Right hindlimb (tissue), 1 donor: ENCODE measurements at places on chromosomes 13 and 19.

DNA sequence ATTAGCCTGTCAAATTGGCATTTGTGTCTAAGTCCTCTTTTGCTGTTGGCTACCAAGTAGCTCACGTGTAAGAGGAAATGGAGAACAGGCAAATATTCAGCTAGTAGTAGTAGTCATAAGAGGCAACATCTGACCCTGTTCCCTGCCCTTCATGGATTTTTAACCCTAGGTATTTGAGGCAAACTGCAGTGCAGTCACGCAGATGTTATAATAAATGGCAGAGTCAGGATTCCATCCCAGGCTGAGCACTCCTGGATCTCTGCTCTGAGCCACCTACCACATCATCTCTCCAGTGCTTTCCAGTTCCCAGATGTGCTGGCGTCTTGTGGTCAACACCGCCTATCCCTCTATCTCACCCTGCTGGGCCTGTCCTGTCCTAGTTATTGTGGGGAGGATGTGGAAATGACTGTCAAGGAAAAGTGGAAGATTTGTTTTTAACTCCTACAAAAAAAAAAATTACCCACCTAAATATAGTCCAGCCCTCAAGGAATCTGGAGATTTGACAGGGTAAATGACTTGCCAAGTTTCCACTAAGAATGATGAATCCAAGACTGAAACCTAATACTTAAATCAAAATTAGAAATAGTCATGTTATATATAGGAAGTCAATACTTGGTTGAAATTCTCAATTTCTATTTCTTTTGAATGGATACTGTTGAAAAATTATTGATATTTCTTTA, 322.9 kb downstream of the GPC6 start:
- peak; percentile 19 for DNase-seq

DNA sequence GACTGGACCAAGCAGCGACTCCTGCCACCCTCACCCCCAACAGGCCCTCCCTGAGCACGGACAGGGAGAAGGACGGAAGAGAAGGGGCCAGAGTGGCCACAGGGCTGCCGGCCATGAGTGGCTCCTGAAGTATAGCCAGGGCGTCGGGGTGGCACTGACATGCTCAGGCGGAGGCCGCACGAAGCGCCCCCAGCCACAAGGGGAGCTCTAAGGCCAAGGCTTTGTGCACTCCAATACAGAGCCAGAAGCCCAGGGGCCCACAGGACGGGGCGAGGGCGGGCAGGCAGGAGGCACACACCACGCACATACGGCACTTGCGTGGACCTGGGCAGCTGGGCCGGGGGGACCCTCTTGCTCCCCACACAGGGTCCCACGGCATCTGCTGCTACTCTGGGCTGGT, 52.0 kb downstream of the KLF2 start:
- DNase-seq, result no peak

DNA sequence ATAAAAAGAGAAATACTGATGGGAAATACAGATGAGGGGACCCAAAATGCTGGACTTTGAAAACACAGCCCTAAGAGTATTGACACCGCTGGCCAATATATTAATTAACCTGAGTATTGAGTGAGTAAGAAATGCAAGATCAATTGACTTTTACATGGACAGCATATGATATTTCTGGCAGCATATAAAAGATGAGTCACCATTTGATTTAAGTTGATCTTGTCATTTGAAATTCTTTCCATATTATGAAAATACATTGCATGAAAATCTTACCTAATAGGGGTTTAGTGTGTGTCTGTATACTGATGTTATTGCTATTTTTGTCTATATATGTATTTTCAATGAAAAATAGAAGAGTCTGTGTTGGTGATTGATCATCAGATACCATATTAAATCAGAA, 619.6 kb downstream of the KCTD12 start:
- no peak for DNase-seq

DNA sequence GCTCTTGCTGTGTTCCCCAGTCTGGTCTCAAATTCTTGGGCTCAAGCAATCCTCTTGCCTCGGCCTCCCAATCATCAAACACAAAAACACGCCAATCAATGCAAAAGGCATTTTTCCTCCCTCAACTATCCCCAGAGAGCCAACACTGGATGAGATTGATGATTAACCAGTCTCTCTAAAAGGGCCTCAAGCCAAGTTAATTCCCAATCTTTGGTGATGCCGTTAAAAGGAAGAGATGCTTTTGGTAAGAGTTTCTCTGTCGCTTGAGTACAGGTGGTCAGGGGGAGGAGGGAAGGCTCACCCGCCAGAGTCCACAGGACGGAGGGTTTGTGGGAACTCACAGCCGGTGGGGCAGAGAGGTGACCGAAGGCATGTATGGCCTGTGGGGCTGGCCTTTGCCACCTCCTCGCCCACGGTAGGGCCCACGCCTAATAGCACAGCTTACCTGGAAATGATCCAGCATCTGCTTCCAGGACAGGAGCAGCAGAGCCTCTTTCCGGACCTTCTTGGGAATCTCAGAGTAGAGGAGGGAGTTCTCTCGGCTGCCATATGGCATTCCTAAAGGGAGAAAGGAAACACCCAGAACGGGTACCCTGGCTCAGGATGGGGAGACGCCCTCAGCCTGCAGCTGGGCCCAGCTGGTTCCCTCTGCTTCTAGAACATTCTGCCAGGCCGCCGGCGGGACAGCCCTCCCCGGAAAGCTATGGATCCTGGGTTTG, 18.1 kb downstream of the DPP9 start:
- DNase-seq, result peak; percentile 57

GRCh38 chr13:75366380-75367280, 115.3 kb downstream of the TBC1D4 start:
- DNase-seq, result no peak
